ENCODE measurements at places on chromosomes 12 and 14.

GRCh38 chr14:70188659-70189455, at the start of gene SLC8A3:
TSS of gene SLC8A3 (minus strand) at chr14:70188951. CDS start at chr14:70168422, 20,529 bp downstream.
- DNase-seq = no peak

- DNase-seq = no peak
These were observed 594 bp upstream of the CLEC14A start for GRCh38 chr14:38256533-38256840.

DNA sequence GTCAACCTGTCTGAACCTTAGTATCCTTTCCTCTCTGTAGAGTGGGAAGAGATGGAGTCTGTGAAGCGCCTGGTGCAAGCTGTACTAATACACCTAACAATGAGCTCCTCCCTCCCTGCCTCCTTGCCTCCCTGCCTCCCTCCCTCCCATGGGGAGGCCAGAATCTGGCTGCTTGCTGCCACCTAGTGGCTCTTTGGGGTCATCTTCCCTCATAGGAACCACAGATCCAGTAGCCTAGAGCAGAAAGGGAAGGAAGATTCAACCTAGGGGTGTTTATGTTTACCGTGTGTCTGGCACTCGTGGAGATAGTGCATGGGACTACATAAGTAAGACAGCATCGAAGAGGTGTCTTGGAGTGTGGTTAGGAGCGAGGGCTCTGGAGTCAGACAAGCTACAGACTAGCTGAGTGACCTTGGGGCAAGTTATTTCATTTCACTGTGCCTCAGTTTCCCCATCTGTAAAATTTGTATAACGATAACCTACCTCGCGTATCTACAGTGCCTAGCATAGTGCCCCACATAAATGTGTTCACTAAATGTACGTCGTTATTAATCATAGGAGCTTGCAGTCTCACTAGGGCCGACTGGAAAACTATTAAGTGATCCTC, 35.5 kb upstream of the TSPAN9 start:
- DNase-seq = peak; percentile 51

DNA sequence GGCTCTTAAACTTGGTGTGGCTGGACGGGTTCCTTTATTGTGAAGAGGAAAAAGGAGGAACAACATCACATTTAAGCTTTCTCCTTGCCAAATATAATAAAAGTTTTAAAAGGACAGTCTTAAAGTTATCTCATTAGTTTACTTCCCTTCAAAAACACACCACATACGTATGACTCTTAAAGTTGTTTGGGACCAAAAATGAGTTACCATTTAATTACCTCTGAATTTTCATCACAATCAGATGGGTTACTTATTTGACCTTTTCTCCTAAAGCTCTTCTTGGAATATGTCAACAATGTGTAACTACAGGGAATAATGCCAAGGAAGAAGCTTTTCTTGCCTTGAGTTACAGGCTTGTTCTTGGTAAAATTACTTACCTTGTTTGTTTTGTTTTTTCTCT, 16.4 kb downstream of the RAB21 start:
- DNase-seq = no peak

DNA sequence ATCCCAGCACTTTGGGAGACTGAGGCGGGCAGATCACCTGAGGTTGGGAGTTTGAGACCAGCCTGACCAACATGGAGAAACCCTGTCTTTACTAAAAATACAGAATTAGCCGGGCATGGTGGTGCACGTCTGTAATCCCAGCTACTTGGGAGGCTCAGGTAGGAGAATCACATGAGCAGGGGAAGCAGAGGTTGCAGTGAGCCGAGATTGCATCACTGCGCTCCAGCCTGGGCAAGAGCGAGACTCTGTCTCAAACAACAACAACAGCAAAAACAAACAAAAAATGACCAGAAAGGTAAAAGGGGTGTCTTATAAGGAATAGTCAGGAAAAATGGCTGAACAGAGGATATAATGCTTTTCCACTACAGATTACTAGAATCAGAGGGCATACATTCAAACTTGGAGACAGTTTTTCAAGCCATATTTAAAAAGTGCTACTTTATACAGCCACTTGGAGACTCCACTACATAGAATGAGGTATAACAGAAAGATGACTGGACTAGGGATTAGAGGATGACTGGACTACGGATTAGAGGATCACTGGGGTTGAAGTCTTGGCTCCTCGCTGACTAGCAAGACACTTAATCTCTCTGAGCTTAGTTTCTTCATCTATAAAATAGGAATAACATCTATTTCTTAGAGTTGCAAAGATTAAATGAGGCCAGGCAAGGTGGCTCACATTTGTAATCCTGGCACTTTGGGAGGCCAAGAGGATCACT, 4.9 kb upstream of the CS start:
- no peak for DNase-seq

DNA sequence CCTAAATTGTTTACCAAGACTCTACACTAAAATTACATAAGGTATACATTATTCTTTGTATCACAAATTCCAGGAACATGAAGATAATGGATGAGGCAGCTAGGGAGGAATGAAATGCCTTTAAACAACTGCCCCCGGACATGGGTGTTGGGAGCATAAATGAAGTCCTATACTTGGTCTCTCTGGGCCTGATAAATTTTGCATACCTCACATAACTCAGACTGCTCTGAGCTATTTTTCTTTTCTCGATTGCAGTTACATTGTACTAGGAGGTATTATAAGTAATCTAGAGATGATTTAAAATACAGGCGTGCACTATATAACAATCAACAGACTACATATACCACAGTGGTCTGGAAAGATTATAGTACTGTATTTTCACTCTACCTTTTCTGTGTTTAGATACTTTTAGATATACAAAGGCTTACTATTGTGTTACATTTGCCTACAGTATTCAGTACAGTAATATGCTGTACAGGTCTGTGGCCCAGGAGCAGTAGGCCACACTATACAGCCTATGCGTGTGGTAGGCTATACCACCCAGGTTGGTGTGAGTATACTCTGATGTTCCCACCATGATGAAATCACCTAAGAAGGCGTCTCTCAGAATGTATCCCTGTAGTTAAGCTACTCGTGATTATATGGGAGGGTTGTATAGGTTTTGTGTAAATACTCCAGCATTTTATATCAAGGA, 14.3 kb downstream of the FNTB start:
- no peak for DNase-seq

DNA sequence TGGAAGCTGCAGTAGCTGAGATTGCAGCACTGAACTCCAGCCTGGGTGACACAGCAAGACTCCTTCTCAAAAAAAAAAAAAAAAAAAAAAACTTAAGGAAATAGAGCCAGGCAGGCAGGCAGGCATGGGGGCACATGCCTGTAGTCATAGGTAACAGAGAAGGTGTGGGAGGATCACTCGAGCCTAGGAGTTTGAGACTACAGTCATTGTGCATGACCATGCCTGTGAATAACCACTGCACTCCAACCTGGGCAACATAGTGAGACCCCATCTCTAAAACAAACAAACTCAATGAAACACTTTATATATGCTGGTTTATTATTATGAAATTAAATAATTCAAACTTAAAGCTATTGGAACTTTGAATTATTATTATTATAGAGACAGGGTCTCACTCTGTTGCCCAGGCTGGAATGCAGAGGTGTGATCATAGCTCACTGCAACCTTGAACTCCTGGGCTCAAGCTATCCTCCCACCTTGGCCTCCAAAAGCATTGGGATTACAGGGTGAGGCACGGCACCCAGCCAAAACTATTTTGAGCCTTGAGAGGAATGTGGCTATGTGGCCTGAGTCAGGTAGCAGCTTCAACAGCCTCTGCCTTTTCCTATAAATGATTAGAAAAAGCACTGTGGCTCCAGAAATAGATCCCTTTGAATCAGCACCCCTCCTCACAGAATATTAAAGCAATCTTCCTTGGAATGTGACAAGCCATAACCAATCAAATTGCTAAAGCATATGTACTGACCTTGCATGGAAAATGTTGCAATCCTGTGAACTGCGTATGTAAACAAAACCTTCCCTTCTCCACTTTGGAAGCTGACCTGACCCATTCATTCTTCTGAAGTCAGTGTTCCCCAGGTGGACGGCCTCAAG, 34.7 kb upstream of the YY1 start:
- no peak for DNase-seq

- no peak for DNase-seq
These were observed 123.3 kb upstream of the MED13L start for GRCh38 chr12:116400636-116401372.

DNA sequence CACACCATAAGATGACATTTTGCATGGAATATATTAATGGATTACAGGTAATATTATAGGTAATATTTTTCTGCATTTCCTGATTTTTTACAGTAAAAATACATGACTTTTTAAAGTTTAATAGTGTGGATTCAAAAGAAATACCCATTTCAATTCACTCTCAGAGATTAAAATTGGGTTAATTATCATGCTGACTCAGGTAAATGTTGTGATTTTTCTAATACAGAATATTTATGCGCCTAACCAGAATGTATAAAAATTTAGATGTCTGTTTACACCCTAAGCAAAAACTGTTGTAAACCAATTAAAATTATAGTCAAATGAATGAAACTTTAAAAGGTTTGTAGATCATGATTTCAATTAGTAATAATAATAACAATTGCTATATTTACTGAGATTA, 117.2 kb upstream of the FLRT2 start:
- DNase-seq = no peak

DNA sequence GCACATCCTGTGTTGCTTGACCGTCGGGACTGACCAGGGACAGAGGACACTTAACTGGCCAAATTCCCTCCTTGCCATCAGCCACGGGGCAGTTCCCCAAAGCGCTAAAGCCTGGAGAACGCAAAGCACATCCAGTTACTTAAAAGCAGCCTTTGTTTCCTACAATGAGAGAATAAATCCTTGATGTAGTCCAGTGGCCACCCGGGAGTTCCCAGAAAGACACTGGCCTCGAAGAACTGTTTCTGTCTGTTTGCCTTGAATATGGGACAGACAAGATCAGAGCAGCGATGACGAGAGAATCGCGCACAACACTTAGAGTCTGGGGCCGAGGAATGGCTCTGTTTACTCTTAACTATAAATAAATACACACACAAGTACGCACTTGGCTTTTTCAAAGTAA, 102.2 kb downstream of the TNFAIP2 start:
- DNase-seq = no peak

DNA sequence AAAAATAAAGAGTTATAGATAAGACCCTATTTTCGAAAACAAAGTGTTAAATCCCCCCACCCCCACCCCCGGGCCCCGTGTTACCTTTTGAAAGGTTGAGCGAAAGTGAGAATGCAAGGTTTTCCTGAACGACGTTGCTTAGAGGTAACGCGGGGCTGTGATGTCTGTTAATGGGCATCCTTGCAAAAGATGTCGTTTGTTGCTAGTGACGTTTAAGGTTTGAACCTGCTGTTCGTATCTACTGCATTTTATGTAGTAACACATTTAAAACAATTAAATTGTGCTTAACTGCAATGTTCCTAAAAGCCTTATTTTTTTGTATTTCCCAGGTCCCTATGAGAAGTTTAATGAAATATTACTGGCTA, 1.2 kb downstream of the CPSF6 start:
- no peak for DNase-seq

DNA sequence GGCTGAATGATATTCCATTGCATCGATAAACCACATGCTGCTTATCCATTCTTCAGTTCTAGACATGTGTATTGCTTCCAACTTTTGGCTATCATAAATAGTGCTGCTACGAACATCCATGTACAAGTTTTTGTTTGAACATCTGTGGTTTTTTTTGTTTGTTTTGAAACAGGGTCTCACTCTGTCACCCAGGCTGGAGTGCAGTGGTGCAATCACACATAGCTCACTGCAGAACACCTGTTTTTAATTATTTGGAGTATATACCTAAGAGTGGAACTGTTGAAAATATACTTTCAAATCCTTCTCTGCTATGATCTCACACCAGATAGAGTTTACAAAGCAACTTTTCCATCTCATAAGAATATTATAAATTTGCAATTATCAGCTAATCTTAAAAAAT, 124.2 kb downstream of the TTC7B start:
- DNase-seq = no peak

- no peak for DNase-seq
These were observed 4.3 kb downstream of the KHNYN start for GRCh38 chr14:24434036-24434435.

GRCh38 chr14:95197551-95197950, 40.2 kb upstream of the DICER1 start:
- DNase-seq = no peak

Measured in NCI-H446 treated with DMSO at 0.1 percent for 48 hours (cell line).